Putamen (tissue), 1 donor: ENCODE measurements at places on chromosomes 3 and 15.

DNA sequence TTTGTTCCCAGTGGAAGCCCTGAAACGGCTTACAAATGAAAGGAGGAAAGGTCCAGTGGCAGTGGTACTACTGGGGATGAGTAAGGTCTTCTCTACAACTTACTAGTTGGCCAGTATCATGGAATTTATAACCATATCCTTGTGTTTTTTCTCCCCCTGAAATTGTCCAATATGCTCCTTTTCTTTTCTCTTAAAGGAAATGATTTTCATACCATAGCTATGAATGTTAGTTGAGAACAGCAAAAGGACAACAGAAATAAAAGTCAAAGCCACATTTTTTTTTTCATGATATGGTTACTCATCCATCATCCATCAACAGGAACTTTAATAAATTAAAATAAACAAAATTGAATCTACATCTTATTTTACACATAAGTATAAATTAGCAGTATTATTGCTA lies 450.4 kb downstream of the MFSD1 start:
- DNase-seq = no peak

GRCh38 chr3:71801986-71802385 lies 17.0 kb upstream of the PROK2 start:
- DNase-seq = no peak

GRCh38 chr3:84980011-84980410 lies 21.2 kb downstream of the CADM2 start:
- DNase-seq = peak; percentile 84

GRCh38 chr3:172241405-172241804 lies 202.0 kb downstream of the FNDC3B start:
- DNase-seq = no peak

DNA sequence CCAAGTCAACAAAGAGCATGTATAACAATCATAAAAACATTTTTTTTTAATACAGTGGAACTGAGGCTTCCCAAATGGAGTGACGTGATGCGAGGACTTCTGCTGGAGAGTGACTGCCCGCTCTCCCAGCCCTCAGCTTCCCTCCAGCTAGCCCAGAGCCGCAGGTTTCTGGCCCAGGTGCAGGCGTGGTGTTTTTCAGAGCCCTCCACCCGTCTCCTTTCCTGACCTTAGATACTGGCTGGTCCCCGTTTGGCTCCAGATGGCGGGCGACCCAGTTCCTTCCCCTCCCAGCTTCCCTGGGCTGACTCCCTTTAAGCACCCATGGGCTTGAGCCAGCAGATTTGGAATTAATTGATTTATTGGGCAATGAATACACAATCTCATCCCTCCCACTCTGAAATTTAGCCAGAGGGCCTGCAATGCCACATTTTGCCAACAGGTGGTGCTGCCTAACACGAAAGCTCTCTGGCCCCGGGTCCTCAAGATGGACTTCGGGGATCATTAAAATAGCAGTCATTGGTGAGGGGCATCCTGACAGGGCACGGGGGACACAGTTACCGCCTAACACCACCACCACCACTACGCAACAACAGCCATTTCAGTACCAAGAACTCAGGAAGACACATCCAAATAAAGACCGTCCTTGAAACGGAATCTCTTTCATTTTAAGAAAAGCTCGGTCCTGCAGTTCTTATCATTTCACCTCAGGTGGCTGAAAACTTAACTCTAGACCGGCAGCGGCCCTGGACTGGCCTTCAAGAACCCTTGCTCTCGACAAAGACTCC lies 47.5 kb upstream of the MUC4 start:
- DNase-seq = peak; percentile 55

GRCh38 chr3:52881871-52882270 lies 15.5 kb downstream of the STIMATE start:
- DNase-seq = no peak

DNA sequence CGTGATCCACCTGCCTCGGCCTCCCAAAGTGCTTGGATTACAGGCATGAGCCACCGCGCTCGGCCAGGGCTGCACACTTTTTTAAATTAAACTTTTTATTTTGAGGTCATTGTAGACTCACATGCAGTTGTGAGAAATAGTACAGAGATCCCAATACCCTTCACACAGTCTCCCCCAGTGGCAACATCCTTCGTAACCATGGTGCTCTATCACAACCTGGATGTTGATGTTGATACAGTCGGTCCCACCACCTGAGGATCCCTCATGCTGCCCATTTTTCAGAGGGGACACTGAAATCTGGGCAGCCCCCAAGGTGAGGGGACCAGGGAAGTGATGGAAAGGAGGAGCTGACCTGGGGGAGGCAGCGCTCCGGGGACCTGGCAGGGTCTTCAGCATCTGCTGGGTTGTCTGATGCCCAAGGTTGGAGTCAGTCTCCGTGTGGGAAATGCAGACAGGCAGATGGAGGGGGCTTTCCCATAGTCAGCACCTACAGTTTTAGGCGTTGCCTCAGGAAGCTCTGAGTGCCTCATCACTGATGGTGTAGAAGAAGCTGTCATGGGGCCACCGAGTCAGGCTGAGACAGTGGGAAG lies 17.1 kb downstream of the FAH start:
- no peak for DNase-seq

GRCh38 chr15:57439128-57440027 lies 63.1 kb downstream of the CGNL1 start:
- no peak for DNase-seq

DNA sequence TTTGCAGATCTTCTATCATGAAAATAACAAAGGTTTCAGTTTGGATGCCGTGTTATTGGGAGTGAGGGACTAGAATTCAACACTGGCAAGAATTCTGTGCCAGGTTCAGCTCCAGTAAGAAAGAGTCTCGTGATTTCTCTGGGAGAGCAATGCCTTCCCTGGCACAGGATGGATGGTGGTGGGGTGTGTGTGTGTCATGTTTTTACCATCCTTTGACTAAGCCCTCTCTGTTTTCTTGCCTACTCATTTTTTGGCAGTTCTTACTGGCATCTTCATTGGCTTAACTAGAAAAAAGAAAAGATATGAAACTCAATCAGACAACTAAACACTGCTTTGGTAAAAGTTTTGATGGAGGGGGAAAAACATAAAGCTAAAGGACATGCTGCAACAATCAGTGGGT lies 86.6 kb downstream of the FMN1 start:
- no peak for DNase-seq

DNA sequence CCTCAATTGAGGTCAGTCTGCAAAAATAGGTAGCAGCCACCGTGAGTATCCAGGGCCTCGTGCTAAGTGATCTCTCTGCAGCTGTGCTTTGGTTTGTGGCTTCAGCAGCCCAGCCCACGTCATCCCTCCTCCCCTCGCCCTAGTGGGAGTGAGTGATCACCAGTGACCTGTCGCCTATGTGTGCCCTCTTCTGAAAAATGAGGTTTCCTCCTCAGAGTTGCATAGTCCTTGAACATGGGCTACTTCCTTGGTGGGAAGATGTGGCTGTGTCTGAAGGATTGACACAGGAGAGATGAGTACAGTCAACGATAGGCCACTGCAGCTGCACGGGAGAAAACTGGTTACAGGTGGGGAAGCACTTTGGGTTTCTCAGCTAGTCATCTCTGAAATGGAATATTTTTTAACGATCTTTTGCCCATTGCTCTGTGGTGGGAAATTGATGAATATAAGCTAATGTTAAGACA lies 144.8 kb upstream of the BHLHE40 start:
- no peak for DNase-seq

- DNase-seq = no peak
These were observed 114.9 kb downstream of the SAMMSON start for GRCh38 chr3:70114431-70114830.

DNA sequence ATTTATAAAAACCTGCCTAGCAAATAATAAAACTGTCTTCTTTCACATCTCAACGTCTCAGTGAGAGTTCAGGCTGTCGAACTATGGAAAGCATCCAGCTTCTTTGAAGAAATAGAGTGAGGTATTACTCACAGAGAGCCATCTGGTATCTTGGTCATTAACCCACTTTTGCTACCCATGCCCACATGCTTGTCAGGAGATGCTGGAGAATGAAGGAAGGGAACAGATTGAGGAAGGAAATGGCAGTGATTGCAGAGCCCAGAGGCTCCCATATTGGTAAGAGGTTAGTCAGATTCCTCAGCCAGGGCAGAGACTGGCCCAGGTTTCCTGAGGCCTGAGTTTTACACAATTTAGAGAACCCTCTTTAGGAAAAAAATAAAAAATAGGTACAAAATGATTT lies 119.1 kb downstream of the B3GALNT1 start:
- DNase-seq = no peak

- DNase-seq = no peak
These were observed 29.6 kb upstream of the FNDC3B start for GRCh38 chr3:172009803-172010202.

- DNase-seq = peak; percentile 25
These were observed 36.8 kb upstream of the TSPAN3 start for GRCh38 chr15:77107531-77108355.

DNA sequence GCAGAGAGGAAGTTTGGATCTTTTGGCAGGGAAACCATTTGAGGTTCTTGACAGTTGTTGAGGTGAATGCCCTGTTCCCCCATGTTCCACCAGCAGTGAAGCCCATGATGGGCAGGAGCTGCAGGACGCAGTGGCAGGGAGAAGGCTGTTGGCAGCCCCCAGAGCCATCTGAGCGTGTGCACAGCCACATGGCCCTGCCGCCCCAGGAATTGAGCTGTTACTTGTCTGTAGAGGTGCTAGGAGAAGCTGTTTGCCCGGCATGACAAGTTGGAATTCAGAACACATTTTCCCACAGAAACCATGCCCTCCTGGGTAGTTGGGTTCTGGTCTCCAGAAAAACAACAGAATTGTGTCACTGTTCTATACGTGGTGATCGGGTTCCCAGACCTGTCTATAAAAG lies 218.2 kb upstream of the NR2E3 start:
- DNase-seq = no peak

GRCh38 chr15:63942486-63943365 lies 103.6 kb downstream of the DAPK2 start:
- DNase-seq = no peak

DNA sequence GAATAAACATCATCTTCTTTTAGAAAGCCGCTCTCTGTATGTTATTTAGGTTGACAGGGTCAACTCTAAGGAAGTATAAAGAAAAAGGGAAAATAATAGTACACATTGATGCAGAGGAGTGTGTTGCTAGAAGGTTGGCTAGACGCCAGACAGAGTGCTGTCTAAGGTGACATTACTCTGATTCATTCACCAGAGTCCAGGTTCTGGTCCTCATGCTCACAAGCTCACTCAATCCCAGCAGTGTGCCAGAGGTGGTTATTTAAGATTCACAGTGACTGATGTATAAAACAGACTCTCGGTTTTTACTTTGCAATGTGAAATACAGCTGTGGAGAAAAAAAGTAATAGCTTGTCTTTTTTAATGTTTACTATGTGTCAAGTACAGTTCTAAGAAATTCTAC lies 1.7 kb downstream of the CFAP44 start:
- DNase-seq = no peak

GRCh38 chr3:151553888-151554287 lies 93.0 kb upstream of the IGSF10 start:
- DNase-seq = no peak

DNA sequence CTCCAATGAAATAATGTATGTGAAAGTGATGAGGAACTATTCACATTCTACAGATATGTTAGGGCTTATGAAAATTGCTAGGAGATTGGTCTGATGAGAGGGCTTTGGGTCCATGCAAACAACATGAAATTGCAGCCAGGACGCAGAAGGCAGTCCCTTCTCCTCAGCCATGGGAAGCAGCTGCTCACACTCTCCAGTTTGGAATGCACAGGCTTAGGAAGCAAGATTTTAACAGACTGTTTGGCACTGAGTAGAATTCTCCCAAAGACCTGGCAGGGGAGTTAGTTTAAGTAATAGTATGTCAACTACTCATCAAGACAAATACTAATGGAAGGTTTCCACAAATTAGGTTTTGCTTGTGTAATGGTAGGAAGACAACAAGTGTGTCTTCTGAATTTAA lies 500.7 kb upstream of the ARRDC4 start:
- DNase-seq = no peak

GRCh38 chr3:170454509-170454908 lies 35.8 kb downstream of the CLDN11 start:
- no peak for DNase-seq

GRCh38 chr3:153166796-153167195 lies 4.8 kb downstream of the RAP2B start:
- no peak for DNase-seq

DNA sequence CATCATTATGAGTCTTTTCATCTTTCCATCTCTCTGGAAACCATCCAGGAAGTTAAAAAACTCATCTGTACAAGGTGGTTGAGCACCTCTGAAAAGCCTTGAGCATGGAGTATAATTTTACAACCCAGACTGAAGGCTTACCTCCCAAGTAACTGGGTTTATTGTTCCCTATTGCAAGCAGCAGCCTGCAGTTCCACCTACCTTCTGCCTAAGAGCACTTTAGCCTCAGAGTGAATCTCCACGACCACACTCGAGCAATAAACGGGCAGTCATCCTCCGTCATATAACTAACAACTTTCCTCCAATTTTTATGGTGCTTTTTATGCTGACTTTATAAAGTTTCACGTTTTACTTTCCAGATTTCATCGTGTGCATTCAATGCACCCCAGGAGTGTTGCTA lies 32.8 kb downstream of the OSBPL10 start:
- no peak for DNase-seq

DNA sequence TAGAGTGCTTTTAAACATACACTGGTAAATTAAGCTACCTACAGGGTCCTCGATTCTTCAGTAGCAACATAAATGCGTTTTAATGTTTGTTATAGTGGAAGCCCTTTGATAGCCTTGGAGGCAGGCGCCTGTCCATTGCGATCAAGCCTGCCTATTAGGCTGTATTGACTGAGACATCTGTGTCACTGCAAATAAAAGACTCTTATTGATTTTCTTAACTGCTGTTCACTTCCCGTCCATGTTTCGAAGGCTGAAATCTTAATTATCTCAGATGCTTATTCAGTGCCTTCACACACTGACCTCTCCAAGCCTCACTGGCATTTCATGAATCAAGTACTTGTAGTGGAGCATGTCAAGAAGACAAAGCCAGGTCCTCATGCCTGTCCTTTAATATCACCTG lies 51.1 kb downstream of the MAP2K5 start:
- DNase-seq = no peak

DNA sequence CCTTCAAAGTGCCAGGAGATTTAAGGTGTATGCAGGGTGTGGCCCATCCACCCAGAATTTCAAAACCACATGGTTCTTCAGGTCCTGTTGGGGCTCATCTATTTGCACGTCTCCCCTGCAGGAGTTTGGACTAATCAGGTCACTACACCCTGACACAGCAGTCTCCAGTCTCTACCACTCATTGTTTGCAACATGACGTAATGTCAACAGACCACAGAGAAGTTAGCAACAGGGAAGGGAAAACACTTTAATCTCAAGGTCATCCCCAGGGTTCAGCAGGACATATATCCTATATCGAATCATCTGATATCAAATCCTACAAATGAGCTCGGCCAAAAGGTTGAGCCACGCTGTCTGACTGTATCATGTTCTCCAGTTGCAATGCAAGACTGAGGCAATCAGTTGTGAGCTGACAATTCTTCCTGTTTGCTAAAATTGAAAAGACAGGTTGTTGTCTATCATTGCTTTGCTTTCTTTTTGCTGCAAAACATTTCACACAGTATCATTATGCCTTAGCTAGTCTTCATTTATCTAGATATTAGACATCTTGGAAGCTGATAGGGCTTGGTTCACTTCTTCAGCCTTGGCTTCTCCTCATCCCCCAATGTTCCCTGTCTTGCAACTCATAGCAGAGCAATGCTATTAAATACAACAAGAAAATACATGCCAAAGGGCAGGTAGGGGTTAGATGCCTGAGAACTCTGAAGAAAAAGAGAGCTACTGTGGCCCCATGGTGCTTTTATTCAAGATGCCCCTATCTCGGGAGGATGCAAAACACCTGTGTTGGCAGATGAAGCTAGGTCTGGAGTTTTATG lies 13.4 kb upstream of the LEKR1 start:
- no peak for DNase-seq

- DNase-seq = peak; percentile 20
These were observed 30.4 kb downstream of the NXPE3 start for GRCh38 chr3:101809178-101810021.
